AG20443 (cell line): ENCODE measurements at places on chromosomes 16 and 17.
A peak's percentile ranks its signal among the peaks of the same experiment; 100 is the strongest.

- DNase-seq, result no peak
Observed at GRCh38 chr17:19539841-19540311, 6.2 kb downstream of the SLC47A1 start.

DNA sequence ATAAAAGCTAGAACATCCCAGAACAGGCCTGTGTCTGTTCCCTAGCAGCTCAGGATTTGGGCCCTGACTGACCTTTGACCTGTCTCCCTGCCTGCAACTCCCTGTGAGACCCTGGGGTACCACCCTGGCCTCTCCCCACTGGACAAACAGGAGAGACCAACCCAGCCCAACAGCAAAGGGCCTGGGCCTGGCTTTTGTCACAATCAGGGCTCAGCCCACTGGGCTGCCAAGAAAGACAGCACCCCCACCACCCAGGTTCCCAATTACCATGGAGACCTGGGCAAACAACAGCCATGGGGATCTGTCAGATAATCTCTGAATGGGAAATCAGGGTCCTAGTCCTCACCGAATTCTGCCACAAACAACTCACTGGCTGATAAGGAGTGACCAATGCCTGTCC is 11.1 kb downstream of the PLLP start:
- no peak for DNase-seq

DNA sequence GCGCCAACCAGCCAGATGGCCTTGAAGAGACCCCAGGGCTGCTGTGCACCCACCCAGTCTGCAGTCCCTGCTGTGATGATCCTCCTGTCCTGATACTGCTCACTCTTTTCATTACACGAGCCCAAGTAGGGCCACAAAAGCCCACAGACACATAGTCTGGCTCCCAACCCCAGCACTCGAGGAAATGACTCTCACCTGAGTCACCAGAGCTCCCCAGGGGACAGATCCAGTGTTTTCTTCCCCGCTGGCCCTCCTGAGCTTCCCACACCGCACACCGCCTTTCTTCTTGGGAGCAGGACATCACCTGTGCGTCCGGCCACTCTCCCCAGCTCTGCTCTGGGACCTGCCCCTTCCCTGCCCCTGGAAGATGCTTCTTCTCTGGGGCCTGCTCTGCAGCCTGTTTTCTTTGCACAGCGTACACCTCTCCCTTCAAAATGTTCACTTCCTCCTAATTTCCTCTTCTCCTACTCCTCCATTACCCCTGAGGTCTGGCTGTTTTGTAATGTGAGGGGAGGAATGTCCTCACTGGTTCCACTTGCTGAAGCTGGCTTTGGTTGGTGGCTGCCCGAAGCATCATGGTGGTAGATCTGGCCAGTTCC is 2.0 kb upstream of the SCN4A start:
- DNase-seq, result peak; percentile 59

DNA sequence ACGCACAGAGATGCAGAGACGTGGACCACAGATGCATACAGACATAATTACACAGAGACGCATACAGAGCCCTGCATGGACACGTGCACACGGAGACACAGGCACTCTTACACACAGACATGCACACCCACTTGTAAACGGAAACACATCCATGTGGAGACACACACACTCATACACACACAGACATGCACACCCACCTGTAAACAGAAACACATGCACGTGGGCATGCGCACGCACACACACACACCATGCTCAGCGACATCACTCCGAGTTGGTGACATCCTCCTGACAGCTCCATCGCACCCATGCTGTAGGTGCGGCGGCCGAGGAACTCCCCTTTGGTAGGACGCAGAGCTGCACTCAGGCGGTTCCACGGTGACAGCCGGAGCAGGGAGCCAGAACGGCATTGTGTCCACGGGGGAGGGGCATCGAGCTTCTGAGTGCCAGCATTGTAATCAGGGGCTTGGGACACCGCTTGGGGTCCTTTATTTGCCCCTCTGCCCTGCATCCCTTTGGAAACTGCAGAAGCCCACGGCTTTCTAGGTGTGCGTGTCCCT is 233.5 kb downstream of the RBFOX3 start:
- DNase-seq, result no peak

DNA sequence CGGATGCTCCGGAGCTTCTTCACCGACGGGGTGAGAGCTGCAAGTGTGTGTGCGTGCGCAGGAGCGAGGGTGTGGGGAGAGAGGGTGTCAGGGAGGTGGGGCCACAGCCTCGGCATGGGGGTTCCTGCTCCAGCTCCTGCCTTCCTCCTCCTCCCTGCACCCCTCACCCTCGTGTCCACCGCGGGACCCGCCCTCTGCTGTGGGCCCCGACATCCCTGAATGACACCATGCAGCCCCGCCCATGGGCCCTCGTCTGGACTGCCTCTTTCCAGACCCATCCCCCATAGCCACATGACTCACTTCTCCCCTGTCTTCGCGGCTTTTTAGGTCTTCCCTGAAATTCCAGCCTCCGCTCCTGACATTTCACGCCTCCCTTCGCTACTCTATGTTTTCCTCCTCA is 41.6 kb downstream of the ARHGAP23 start:
- peak; percentile 76 for DNase-seq

DNA sequence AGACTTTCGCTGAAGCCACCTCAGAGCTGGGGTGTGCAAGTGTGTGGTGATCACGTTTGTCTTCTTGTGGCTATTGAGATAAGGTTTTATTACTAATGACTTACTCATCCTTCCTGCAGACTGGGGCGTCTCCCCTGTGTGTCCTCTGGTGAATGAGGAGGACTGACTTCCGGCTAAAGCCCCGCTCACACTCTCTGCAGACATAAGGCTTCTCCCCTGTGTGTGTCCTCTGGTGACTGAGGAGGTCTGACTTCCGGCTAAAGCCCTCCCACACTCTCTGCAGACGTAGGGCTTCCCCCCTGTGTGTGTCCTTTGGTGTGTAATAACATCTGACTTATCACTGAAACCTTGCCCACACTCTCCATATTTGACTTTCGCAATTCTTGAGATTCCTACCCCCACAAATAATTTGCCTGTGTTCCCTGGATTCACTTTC is 19.4 kb downstream of the PRDM7 start:
- DNase-seq, result peak; percentile 63

DNA sequence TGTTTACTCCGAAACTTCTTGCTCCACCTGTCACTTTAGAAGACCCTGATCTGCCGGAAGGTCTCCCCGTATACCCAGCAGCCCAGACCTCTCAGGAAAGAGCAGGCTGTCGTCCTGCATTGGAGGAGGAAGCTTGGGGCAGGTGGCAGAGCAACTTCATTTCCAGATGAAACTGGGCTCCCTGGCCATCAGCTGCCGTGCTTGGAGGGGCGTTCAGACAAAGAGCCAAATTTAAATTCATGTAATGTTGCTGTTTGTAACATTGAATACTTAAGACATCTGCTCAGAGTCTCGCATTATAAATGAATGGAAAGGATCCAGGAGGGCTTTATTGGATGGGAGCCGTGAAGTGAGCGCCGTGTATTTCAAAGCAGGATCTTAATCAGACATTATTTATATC is 628.5 kb downstream of the MAF start:
- DNase-seq, result no peak

DNA sequence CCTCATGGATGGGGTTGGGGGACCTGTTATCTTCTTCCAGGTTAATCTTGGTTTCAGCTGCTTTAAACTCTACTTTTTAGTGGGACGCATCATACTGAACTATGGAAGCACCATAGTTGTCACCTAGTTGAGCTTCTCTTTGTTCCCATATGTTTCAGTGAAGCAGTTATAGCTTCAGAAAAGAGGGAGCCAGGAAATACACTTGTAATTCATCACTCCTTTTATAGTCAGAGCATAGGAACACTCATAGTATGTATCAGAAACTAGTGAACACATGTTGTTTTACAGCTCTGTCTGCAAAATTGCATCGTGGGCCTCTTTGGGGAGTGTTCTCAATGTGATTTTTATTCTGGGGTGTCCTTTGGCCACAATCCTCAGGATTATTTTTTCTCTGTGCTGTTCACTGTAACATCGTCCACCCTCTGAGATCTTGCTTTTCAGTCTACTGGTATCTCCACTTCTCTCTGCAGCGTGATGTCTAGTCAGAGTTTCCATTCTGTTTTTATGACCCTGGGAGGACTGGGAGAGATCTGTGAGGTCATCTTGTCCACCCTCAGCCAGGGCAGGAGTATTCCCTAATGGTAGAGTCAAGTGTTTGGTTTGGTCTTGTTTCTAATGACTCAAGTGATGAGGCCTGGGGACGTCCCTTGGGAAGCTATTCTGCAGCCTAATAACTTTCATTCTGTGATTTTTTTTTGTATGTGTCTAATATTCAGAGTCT is 585.4 kb downstream of the WWOX start:
- DNase-seq, result peak; percentile 58

DNA sequence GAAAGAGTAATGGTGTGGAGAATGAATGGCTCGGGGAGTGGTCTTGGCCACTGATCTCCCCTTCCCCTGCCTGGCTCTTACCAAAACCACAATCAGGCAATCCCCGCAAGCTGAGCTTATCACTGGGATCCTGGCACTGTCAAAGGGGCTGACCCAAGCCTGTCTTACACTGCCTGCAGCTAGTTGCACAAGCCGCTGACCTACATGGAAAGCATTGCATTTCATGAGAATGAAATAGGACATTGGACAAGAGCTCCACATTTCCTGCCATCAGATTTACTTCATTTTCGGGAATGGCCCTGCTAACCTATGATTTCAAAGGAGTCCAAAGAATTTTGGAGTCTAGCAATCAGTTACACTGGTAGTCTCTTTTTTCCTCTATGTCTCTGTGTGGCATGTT is 146.4 kb downstream of the PCTP start:
- no peak for DNase-seq

DNA sequence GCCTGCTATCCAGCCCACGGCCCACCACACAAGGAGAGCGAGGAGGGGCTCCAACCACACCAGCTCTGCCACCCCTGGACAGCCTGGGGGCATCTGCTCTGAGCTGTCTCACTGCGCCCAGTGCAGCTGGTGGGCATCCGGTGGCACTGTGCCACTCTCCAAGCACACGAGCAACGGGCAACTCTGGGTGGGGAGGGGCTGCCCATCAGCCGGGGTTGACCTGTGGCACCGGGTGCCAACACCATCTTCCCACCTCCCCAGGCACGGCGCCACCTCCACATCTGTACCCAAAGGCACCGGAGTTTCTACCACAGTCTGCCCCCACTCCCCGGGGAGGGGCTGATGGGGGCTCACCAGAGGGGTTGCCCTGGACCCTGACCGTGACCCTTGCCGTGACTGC is 241.8 kb downstream of the RBFOX3 start:
- DNase-seq, result no peak

- no peak for DNase-seq
Observed at GRCh38 chr16:88088161-88088581, 136.9 kb downstream of the BANP start.

DNA sequence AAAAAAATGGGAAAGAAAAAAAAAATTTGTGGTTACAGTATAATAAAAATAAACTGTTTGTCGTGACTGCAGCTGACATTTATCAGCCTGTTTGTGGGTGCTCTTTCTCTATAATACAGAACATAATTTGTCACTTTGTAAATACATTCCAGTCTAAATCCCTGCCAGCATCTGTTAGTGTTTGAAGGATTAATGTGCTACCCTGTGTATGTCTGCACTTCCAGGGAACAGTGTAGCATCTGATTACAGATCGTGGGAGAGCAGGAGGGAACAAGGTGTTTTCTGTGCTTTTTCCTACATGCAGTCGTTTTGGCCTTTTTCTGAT is 265.1 kb downstream of the WWOX start:
- no peak for DNase-seq

DNA sequence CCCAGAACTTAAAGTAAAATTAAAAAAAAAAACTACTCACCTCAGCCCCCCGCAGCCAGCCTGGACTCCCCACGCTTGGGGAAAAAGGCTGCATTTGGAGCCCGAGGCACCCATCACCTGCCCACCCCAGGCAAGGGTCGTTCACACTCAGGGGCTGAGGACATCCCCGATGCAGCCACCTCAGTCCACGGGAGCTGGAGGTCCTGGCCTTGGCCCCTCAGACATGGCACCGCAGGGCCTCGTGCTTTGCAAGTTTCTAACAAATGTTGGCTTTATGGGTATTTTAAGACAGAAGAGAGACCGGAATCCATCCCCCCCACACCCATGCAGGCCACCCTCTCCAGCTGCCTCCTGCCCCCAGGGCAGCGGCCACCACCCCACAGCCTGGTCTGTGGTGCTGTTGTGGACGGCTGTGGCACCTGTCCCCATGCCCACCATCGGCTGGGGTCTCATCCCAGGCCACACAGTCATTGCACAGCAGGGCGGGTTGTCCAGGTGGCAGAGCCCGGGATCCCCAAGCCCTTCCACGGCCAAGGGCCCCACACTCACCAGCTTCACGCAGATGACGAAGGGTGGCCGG is 116.4 kb upstream of the ZNF750 start:
- DNase-seq, result no peak

DNA sequence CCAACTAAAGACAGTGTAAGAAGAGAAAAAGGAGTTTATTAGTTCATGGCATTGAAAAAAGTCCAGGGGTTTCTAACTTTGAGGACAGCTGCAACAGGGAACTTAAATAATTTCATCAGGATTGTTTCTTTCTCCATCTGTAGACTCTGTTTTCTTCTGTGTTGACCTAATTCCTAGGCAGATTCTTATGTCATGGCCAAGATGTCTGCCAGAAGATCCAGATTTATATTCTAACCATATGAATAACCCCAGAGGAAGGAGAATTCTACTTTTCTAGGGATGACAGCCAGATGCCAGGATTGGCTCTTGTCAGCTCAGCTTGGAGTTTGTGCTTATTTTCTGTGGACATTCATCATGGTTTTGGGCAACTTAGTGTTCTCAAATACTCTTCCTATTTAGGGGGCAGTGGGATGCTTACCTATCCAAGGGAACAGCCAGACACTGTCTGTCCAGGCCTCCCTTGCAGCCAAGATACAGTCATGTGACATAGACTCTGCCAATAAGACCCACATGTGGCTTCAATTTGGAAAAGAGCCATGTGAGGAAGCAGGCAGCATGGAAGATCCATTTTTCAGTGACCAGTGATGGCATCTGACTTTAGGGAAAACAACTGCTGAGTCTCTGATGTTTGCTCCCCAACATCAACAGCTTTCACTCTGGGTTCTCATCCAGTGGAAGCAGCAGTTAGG is 18.2 kb downstream of the PCTP start:
- DNase-seq, result peak; percentile 54

DNA sequence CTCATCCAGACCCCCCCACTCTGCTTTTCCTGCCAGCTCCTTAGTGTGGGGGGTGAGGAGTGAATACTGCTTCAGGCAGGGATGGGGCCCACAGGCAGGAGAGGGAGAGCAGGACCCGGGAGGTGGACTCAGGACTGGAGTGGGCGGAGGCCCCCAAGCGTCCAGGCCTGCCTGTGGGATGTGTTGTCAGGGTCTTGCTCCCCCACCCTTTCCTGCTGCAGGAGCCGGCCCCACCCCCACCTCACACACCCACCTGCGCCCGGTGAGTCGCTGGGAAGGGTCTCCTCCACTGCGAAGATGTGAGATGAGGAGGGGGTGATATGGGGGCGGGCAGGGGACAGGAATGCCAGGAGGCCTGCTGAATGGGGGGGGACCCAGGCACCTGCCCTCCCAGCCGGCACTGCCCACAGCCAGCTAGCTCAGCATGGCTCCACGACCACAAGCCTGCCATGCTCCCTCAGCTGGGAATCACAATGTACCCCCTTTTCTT is 1.1 kb downstream of the FAM171A2 start:
- no peak for DNase-seq

- DNase-seq, result no peak
Observed at GRCh38 chr17:80781211-80781610, 210.4 kb upstream of the CHMP6 start.
